ENCODE measurements at places on chromosomes 5 and 9. TPM values are rescaled to one million over a fixed set of nuclear protein-coding genes. Genes with fewer than 3 reads are reported as not detected.
A peak's percentile ranks its signal among the peaks of the same experiment; 100 is the strongest.

GRCh38 chr9:88572684-88573083 lies 37.7 kb downstream of the NXNL2 start:
- no peak for DNase-seq

DNA sequence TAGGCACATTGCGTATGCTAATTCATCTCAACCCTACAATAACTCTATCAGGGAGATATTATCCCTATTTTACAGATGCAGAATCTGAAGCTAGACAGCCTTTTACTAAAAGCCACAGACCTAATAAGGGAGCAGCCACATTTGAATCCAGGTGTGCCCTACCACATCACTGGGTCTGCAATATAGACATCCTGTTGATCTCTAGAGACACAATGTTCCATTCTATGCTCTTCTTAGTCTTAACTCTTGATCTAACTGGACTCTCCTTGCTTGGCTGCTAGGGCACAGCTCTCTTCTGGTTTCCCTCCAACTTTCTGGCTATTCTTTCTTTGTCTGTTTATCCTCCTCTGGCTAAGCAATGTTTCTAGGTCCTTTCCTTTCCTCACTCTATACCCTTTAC lies 1.4 kb upstream of the SPATA6L start:
- no peak for DNase-seq

GRCh38 chr5:159965031-159965837 lies 43.7 kb upstream of the TTC1 start:
- peak; percentile 66 for DNase-seq

The SLC1A3 gene
- 55.0 TPM for total RNA-seq
